ENCODE measurements at places on chromosomes 6 and 20. TPM values are rescaled to one million over a fixed set of nuclear protein-coding genes. Genes with fewer than 3 reads are reported as not detected.

The TPX2 gene
- total RNA-seq: 104 TPM

The PACRG gene
- total RNA-seq: not detected

The CLVS2 gene
- total RNA-seq: not detected

The THEMIS gene
- not detected for total RNA-seq

The KIAA1755 gene
- total RNA-seq: not detected

The MYL9 gene
- total RNA-seq: 1.7 TPM

The MYH7B gene
- total RNA-seq: 0.13 TPM

The ATP6V1G2 gene
- total RNA-seq: 3.5 TPM

The SRMS gene
- total RNA-seq: not detected

The BMP5 gene
- not detected for total RNA-seq

The MEI4 gene
- not detected for total RNA-seq

The KCNQ5 gene
- total RNA-seq: 5.0 TPM

The WFDC12 gene
- total RNA-seq: not detected

The RIOK1 gene
- 29.9 TPM for total RNA-seq

The POU5F1 gene
- 3.7 TPM for total RNA-seq

The SPINT3 gene
- total RNA-seq: not detected
